ENCODE measurements at places on chromosomes 7 and 10. TPM values are rescaled to one million over a fixed set of nuclear protein-coding genes. Genes with fewer than 3 reads are reported as not detected.
A peak's percentile ranks its signal among the peaks of the same experiment; 100 is the strongest.

GRCh38 chr7:105565190-105565589, 16.1 kb downstream of the EFCAB10 start:
- H3K27ac ChIP-seq = no peak overlapping the region
- H3K36me3 ChIP-seq = peaks cover 38% of the 10 kb centered on the region
- DNase-seq = no peak

- peak overlapping the region; percentile 65 for H3K4me3 ChIP-seq
- no peak for DNase-seq
- no peaks in the 10 kb centered on the region for H3K36me3 ChIP-seq
Observed at GRCh38 chr10:110268971-110269370, 35.7 kb downstream of the SMNDC1 start.

- no peaks in the 10 kb centered on the region for H3K4me1 ChIP-seq
- DNase-seq = no peak
- H3K27me3 ChIP-seq = no peaks in the 10 kb centered on the region
Observed at GRCh38 chr7:17421941-17422340, 123.5 kb downstream of the AHR start.

DNA sequence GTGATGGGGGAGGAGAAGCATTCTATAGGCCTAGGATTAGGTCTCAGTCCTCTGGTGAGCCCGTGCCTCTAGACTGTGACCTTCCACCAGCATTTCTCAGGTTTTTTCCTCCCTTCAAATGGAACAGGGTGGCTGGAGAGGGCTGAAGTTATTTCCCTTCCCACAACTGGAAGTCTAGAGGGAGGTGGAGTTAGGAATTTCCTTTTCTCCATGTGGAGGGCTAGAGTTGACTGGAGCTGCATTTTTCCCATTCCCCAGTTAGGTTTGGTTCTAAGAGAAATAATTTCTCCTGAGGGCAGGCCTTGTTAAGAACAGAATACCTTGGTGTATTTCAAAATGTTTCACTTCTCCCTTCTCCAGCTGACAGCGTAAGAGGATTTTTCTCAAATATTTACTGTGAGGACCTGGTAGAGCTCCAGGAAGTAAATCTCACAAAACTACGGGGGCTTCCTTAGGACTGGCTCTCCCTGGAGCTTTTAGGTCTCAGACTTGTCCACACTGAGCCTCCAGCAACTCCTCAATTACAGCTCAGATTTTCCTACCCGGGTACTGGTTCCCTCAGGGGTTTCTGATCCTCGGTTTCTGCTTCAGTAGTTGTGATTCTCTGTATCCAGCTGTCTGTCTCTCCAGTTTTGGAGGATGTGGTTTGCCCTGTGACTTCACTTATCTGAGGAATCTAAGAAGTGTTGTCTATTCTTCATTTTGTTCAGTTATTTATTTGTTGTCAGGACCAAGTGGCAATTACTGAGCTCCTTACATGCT, 6.0 kb upstream of the REEP3 start:
- no peak overlapping the region for H3K4me3 ChIP-seq
- no peaks in the 10 kb centered on the region for H3K27me3 ChIP-seq
- H3K27ac ChIP-seq = no peak overlapping the region
- no peak for DNase-seq
- no peaks in the 10 kb centered on the region for H3K36me3 ChIP-seq

- no peaks in the 10 kb centered on the region for H3K36me3 ChIP-seq
- H3K4me3 ChIP-seq = no peak overlapping the region
Observed at GRCh38 chr10:125557311-125557710, 125.7 kb downstream of the TEX36 start.

DNA sequence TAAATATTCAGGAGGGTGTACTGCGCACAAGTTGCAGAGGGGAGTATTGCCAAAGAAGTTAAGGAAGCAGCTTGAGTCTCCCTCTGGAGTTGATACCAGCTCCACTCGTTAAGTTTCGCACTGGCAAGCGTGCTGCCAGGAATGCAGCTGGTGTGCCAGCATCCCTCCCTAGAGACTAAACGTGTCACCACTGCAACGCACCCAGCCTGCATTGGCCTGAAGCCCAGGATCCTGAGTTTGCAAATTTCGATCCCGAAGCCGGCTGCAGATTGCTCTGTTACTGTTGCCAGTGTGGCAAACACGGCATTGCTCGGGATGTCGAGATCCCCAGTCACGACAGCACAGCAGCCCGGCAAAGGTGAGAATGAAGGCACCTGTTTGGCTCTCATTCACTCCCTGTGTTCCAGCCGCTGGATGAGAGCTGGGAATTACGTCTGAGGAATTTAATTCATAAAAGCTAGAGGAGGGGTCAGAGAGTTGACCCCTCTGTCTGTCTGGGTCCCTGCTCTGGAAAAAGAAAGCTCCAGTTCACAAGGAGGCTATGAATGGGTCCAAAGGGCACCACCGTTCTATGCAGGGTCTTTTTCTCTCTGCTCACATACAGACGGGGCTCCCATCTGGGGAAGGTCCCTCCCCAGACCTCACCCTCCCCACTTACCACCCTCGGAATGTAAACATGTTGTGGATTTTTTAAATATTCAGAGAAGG, 61.0 kb downstream of the NRP1 start:
- H3K27me3 ChIP-seq = no peaks in the 10 kb centered on the region
- no peaks in the 10 kb centered on the region for H3K36me3 ChIP-seq
- peaks cover 19% of the 10 kb centered on the region for H3K4me1 ChIP-seq
- peak overlapping the region; percentile 67 for H3K27ac ChIP-seq
- DNase-seq = peak; percentile 52

- no peak overlapping the region for H3K4me3 ChIP-seq
- no peak for DNase-seq
- H3K27me3 ChIP-seq = no peaks in the 10 kb centered on the region
- peak overlapping the region; percentile 40 for H3K27ac ChIP-seq
- peaks cover 13% of the 10 kb centered on the region for H3K4me1 ChIP-seq
- H3K36me3 ChIP-seq = no peaks in the 10 kb centered on the region
Observed at GRCh38 chr10:88082806-88083596, 219.6 kb downstream of the PTEN start.

GRCh38 chr10:131641231-131641630, 259.6 kb upstream of the PPP2R2D start:
- H3K4me1 ChIP-seq = no peaks in the 10 kb centered on the region
- H3K36me3 ChIP-seq = no peaks in the 10 kb centered on the region
- no peak for DNase-seq
- no peak overlapping the region for H3K4me3 ChIP-seq

DNA sequence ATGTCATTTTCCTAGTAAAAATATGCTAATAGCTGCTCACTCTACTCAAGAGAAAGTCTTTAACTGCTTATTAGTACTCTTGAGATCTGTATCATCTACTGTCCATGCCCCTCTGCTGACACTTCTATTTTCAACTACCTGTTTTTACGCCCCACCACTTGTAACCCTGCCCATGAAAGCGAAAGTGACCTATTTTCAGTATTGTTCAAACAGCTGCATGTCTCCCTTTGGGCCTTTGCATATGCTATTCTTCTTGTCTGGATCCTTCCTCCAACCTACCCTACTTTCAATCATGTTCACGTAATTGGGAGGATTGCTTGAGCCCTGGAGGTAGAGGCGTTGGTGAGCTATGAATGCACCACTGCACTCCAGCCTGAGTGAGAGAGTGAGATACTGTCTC, 1481.3 kb downstream of the GATA3 start:
- H3K36me3 ChIP-seq = no peaks in the 10 kb centered on the region
- no peak overlapping the region for H3K4me3 ChIP-seq
- no peak for DNase-seq
- no peaks in the 10 kb centered on the region for H3K27me3 ChIP-seq
- no peak overlapping the region for H3K27ac ChIP-seq
- H3K4me1 ChIP-seq = no peaks in the 10 kb centered on the region

DNA sequence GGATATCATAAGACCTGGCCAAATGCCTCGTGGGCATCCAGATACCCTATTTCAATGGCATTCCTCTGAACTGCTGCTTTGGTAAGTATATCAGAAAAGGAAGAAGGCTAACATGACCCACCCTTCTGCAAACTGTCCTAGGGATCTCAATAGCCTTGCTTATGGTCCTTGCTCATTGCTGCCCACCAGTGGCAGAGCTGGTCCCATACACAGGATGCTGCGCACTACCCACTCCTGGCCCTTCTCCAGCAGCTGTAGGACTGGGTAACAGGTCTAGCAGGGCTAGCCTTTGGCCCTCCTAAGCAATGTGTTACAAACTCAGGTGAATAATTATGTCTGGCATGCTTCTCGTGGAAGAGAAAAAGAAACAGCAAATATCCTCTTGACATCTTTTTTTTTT, 72.5 kb downstream of the C10orf90 start:
- H3K27me3 ChIP-seq = no peaks in the 10 kb centered on the region
- DNase-seq = peak; percentile 50
- no peak overlapping the region for H3K27ac ChIP-seq
- no peak overlapping the region for H3K4me3 ChIP-seq
- no peaks in the 10 kb centered on the region for H3K4me1 ChIP-seq

DNA sequence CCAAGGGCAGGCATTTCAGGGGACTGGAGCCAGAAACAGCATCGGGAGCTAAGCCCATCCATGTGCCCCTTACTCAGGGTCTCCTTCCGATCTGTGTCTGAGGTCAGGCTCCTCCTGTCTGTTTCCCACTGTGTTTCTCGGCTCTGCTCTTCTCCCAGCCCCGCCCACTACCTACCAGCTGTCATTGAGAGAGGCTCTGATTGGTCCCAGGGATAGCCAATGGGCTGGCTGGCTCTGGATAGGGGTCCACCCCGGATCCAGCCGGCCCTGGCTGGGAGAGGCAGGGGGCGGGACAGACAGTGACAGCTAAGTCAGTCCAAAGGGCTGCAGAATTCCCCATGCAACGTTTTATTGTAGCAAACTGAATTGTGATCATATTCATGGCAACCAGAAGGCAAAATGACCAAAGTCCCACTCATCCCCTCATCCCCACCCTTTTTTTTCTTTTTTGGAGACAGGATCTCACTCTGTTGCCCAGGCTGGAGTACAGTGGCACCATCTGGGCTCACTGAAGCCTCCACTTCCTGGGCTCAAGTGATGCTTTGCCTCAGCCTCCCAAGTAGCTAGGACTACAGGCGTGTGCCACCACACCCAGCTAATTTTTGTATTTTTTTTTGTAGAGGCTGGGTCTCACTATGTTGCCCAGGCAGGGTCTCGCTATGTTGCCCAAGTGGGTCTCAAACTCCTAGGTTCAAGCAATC, 76.3 kb downstream of the CLIP2 start:
- no peak overlapping the region for H3K4me3 ChIP-seq
- DNase-seq = peak; percentile 49
- no peaks in the 10 kb centered on the region for H3K36me3 ChIP-seq

DNA sequence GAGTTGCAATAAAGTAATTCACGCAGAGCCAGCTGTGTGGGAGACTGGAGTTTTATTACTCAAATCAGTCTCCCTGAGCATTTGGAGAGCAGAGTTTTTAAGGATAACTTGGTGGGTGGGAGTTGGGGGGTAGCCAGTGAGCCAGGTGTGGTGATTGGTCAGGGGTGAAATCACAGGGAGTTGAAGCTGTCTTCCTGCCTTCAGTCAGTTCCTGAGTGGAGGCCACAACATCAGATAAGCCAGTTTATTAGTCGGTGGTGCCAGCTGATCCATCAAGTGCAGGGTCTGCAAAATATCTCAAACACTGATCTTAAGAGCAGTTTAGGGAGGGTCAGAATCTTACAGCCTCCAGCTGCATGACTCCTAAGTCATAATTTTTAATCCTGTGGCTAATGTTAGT, 3.3 kb upstream of the CYP51A1 start:
- H3K27ac ChIP-seq = no peak overlapping the region
- H3K4me1 ChIP-seq = no peaks in the 10 kb centered on the region
- no peaks in the 10 kb centered on the region for H3K27me3 ChIP-seq

GRCh38 chr10:106107706-106108105, 1056.8 kb downstream of the SORCS1 start:
- H3K27ac ChIP-seq = no peak overlapping the region
- H3K4me1 ChIP-seq = peaks cover 2% of the 10 kb centered on the region
- H3K4me3 ChIP-seq = no peak overlapping the region
- H3K27me3 ChIP-seq = no peaks in the 10 kb centered on the region
- no peak for DNase-seq

DNA sequence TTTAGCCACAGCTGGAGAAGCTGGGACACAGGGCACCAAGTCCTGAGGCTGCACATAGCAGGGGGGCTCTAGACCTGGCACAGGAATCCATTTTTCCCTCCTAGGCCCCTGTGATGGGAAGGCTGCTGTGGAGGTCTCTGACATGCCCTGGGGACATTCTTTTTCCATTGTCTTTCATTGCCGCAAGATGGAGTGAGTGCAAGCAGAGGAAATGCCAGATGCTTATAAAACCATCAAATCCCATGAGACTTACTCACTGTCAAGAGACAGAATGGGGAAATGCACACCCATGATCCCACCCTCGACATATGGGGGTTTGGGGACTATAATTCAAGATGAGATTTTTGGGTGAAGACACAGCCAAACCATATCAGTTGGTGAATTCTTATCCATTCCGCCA, 94.7 kb upstream of the FERD3L start:
- H3K27me3 ChIP-seq = no peaks in the 10 kb centered on the region
- H3K4me1 ChIP-seq = no peaks in the 10 kb centered on the region
- H3K27ac ChIP-seq = no peak overlapping the region
- no peak overlapping the region for H3K4me3 ChIP-seq
- no peak for DNase-seq
- no peaks in the 10 kb centered on the region for H3K36me3 ChIP-seq

DNA sequence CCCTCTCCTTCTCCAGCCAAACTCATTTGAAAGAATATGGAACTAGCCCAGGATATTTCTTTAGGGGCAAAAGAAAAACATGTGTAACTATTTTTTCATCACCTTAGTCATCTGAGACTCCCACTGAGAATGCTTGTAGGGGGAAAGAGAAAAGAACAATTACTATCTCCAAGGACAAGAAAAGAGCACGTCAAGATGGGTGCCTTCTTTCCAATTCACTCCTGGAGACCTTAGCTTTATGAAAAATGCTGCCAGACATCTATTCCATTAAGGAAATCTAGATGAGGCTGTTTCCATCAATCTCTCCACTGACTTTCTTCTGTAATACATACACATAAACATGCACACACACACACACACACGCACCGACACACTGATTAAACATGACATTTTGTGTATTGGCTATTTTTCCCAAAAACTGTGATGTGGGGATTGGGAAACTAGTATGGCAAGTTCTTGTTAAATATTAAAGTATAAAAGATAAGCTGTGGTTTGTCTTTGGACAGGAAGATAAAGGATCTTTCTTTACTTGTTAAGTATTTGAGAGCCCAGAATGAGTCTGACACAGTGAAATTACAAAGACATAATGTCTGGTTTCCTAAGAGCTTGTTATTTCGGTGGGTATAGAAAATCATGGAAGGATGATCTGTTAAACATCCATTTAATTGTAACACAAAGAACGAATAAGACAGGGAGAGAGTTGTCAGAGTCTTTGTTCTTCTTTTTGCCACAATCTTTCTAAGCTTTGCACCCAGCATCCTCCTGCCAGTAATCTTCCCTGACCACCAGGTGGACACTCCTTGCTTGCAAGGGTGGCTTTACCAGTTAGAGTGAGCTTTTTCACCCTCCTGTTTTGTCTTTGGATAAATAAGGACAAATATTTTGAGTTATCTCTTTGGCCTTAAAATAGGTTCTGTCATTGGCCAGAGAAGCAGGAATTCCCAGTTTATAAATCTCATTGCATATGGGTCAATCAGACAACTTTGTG, 177.3 kb upstream of the TMEM72 start:
- no peak for DNase-seq
- H3K36me3 ChIP-seq = no peaks in the 10 kb centered on the region
- no peak overlapping the region for H3K27ac ChIP-seq
- H3K27me3 ChIP-seq = no peaks in the 10 kb centered on the region

GRCh38 chr7:118404211-118404610, 179.7 kb downstream of the ANKRD7 start:
- no peak overlapping the region for H3K4me3 ChIP-seq
- DNase-seq = no peak
- no peaks in the 10 kb centered on the region for H3K27me3 ChIP-seq
- H3K27ac ChIP-seq = no peak overlapping the region
- no peaks in the 10 kb centered on the region for H3K36me3 ChIP-seq
- no peaks in the 10 kb centered on the region for H3K4me1 ChIP-seq

The LRRC61 gene
- total RNA-seq = 12.0 TPM

The RAMP3 gene
- total RNA-seq = 2.3 TPM

The SCRN1 gene
- 4.1 TPM for total RNA-seq

The PDK4 gene
- 6.3 TPM for total RNA-seq

The ZNF107 gene
- 4.9 TPM for total RNA-seq

The TAX1BP1 gene
- 55.0 TPM for total RNA-seq

The LRRC4 gene
- total RNA-seq = 2.7 TPM

All from liver (tissue), 10 donors.